Aorta (tissue), 5 donors: ENCODE measurements at places on chromosomes 12 and 14.

- no peak for DNase-seq
Measured at GRCh38 chr14:78197051-78197450, 26.9 kb downstream of the NRXN3 start.

DNA sequence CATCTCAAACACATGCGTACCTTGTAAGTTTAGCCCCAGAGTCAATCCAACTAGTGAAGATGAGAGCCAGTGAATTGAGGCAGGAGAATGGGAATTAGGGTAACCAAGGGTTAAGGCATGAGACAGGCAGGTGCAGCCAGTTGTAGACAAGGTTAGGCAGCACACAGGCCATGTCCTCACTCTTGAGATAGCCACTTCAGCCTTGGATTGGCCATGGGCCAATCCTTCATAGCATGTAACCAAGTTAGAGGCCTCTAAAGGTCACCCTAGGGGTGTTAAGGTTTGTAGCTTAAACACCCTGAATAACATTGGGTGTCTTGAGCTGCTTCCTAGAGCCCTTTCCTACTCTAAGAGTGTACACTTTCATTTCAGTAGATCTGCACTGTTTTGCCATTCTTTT, 208.2 kb upstream of the RBM19 start:
- no peak for DNase-seq

GRCh38 chr12:114265036-114265435, 140.9 kb downstream of the TBX5 start:
- no peak for DNase-seq

GRCh38 chr12:70078161-70078560, 165.1 kb upstream of the CNOT2 start:
- DNase-seq = no peak

DNA sequence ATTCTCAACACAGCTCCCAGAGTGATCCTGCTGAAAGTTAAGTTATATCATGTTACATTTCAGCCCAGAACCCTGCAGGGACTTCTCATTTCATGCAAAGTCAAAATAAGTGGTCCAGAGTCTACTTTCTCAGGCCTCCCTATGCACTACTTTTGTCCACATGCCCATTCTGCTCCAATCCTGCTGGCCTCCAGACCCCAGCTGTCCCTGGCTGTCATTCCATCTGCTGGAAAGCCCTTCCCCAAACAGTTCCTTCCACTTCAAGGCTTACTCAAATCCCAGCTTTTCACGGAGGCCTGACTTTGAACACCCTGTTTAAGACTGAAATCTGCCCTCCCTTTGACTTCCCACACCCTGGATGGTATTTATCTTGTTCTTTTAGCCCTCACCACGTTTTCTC, 109.8 kb upstream of the DNM1L start:
- DNase-seq = no peak

GRCh38 chr12:58435647-58436046, 484.7 kb downstream of the LRIG3 start:
- DNase-seq = no peak
